ENCODE measurements at places on chromosomes 16 and 17. TPM values are rescaled to one million over a fixed set of nuclear protein-coding genes. Genes with fewer than 3 reads are reported as not detected.

RAB37 gene
- total RNA-seq = not detected

TP53TG3B gene
- total RNA-seq = not detected

GRCh38 chr17:68566442-68566738 is 34.8 kb downstream of the FAM20A start:
- H3K27ac ChIP-seq = no peak overlapping the region
- no peak for DNase-seq
- H3K36me3 ChIP-seq = no peaks in the 10 kb centered on the region
- no peaks in the 10 kb centered on the region for H3K4me1 ChIP-seq
- no peak overlapping the region for H3K4me3 ChIP-seq

DNA sequence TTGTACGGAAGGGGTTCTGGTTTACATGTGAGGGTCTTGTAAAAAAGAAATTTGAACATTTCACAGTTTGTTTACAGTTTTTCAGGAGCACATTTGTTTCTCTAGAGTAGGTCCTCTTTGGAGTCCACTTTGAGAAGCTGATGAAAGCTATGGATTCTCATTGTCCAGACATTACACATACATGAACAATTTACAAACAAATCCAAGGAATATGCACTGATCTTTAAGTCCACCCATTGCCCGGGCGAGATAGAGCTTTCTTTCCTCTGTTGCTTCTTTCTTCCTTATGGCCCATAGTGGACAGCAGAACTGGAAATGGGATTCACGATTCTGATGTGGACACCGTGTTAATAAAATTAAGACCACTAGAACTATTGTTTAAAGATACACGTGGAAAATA is 1.9 kb downstream of the DCAF7 start:
- no peaks in the 10 kb centered on the region for H3K27me3 ChIP-seq
- peak overlapping the region; percentile 95 for H3K4me3 ChIP-seq
- peaks cover 37% of the 10 kb centered on the region for H3K4me1 ChIP-seq

GRCh38 chr16:7443648-7444365 is 111.2 kb downstream of the RBFOX1 start:
- H3K36me3 ChIP-seq = no peaks in the 10 kb centered on the region
- H3K27ac ChIP-seq = no peak overlapping the region
- no peak overlapping the region for H3K4me3 ChIP-seq
- no peaks in the 10 kb centered on the region for H3K4me1 ChIP-seq

GRCh38 chr16:79869304-79870015 is 268.9 kb upstream of the MAF start:
- DNase-seq = no peak
- no peak overlapping the region for H3K27ac ChIP-seq
- no peaks in the 10 kb centered on the region for H3K4me1 ChIP-seq
- H3K27me3 ChIP-seq = peaks cover 2% of the 10 kb centered on the region
- H3K4me3 ChIP-seq = no peak overlapping the region

GRCh38 chr17:36553459-36553858 is 8.7 kb downstream of the GGNBP2 start:
- H3K4me3 ChIP-seq = no peak overlapping the region
- no peak for DNase-seq
- peak overlapping the region; percentile 13 for H3K27ac ChIP-seq
- no peaks in the 10 kb centered on the region for H3K27me3 ChIP-seq
- peaks cover 30% of the 10 kb centered on the region for H3K4me1 ChIP-seq
- peaks cover 28% of the 10 kb centered on the region for H3K36me3 ChIP-seq

KRT39 gene
- not detected for total RNA-seq

COL1A1 gene
- total RNA-seq = 28,023 TPM

DNA sequence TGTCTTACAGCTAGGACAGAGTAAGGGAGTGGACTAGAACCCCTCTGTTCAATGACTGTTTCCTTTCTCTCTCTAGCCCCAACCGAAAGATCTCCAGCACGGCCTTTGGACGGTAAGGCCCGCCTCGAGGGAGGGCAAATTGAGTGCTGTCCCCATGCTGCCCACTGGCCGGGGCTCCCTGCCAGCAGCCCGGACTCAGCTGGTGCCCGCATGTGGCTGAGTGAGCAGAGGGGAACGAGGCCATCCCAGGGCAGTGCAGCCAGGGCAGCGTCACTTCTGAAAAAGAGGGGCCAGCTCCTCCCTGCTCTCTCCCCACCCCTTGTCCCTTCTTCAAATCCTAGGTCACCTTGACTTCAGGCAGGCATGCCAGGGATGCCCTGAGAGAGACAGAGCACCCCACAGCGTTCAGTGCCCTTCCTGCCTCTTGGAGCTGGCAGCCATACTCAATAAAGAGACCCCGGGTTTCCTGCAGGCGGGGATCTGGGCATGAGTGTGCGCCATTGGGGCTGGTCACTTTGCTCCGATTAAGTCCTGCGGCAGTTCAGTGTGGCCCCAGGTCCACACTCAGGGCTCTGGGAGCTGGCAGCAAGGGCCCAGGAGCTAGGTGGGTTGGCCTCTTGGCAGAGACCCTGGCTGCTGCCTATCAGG is 130.9 kb downstream of the RAB11FIP4 start:
- no peaks in the 10 kb centered on the region for H3K36me3 ChIP-seq
- H3K4me1 ChIP-seq = no peaks in the 10 kb centered on the region
- DNase-seq = no peak
- H3K4me3 ChIP-seq = no peak overlapping the region
- H3K27me3 ChIP-seq = peaks cover 3% of the 10 kb centered on the region

ADGRG1 gene
- 4.6 TPM for total RNA-seq

ZNF48 gene
- total RNA-seq = 13.2 TPM

GRCh38 chr17:10149573-10150399 is 48.6 kb downstream of the GAS7 start:
- H3K4me1 ChIP-seq = peaks cover 6% of the 10 kb centered on the region
- no peak overlapping the region for H3K4me3 ChIP-seq
- H3K27ac ChIP-seq = no peak overlapping the region
- no peaks in the 10 kb centered on the region for H3K36me3 ChIP-seq
- peaks cover 3% of the 10 kb centered on the region for H3K27me3 ChIP-seq

DNA sequence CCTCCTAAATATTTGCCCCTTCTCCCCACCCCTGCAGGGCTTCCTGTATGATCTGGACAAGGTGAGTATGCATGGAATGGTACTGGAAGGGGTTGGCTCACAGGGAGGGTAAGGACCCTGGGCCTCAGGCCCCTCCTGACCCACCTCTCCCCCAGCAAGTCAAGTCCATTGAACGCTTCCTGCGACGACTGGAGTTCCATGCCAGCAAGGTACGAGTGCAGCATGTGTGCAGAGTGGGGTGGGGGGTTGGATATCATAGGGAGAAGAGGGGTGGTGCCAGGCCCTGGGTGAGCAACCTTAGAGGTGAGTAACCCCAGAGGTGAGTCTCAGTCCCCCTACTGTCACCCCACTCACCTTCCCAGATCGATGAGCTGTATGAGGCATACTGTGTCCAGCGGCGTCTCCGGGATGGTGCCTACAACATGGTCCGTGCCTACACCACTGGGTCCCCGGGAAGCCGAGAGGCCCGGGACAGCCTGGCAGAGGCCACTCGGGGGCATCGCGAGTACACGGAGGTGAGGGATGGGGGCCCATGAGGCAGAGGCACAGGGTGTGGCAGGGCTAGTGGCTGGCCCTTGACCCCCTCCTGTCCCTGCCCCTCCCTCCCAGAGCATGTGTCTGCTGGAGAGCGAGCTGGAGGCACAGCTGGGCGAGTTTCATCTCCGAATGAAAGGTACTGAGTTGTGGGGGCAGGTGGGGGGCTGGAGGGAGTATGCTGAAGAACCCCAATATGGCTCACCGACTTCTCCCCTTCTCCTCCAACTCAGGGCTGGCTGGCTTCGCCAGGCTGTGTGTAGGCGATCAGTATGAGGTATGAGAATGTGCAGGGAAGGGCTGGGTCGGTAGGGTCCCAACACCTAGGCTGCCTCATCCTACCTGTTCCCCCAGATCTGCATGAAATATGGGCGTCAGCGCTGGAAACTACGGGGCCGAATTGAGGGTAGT is 11.3 kb downstream of the RIPOR1 start:
- DNase-seq = peak; percentile 76
- H3K4me1 ChIP-seq = peaks cover 49% of the 10 kb centered on the region
- H3K27me3 ChIP-seq = no peaks in the 10 kb centered on the region
- H3K27ac ChIP-seq = no peak overlapping the region
- H3K4me3 ChIP-seq = no peak overlapping the region

DNA sequence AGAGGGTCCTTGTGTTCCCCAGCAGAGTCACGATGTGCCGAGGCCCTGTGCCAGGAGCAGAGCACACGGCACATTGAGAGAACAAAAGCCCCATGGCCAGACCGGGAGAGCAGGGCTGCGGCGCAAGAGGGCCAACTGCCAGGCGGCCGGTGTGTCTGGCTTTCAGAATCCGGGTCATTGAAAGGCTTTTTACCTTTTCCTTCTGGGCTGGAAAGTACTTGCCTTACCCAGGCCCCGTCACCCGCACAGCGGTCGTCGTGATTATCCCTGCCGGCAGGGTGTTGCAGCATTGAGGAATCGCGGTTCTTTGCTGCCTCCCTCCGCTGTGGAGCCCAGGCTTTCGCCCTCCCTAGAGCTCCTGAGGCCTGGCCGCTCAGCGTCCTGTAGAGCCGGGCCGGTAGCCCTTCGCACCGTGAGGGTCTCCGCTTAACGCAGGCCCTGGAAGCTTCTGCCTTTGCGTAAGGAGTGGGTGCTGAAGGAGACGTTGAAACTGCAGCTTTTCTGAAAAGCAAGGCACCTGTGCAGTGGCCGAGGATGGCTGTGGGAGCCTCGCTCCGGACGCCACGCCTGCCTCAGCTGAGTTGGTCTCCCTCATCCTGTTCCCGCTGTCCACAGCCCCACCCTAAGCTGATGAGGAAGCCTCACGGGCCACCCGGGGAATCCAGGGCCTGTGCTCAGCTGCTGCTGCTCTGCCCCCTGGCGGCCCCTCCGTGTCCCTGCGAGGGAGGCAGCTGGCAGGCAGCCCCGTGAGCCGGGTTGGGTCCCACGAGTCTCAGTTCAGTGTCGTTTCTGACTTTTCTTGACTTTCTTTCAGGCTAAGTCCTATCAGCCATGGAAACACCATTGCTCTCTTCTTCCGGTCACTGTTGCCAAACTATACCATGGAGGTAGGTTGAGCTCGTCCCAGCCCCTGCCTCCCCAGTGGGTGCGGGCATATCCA is 8.6 kb upstream of the MC1R start:
- peak; percentile 92 for DNase-seq
- peaks cover 3% of the 10 kb centered on the region for H3K4me1 ChIP-seq
- no peak overlapping the region for H3K4me3 ChIP-seq
- H3K36me3 ChIP-seq = peaks cover 30% of the 10 kb centered on the region

DNA sequence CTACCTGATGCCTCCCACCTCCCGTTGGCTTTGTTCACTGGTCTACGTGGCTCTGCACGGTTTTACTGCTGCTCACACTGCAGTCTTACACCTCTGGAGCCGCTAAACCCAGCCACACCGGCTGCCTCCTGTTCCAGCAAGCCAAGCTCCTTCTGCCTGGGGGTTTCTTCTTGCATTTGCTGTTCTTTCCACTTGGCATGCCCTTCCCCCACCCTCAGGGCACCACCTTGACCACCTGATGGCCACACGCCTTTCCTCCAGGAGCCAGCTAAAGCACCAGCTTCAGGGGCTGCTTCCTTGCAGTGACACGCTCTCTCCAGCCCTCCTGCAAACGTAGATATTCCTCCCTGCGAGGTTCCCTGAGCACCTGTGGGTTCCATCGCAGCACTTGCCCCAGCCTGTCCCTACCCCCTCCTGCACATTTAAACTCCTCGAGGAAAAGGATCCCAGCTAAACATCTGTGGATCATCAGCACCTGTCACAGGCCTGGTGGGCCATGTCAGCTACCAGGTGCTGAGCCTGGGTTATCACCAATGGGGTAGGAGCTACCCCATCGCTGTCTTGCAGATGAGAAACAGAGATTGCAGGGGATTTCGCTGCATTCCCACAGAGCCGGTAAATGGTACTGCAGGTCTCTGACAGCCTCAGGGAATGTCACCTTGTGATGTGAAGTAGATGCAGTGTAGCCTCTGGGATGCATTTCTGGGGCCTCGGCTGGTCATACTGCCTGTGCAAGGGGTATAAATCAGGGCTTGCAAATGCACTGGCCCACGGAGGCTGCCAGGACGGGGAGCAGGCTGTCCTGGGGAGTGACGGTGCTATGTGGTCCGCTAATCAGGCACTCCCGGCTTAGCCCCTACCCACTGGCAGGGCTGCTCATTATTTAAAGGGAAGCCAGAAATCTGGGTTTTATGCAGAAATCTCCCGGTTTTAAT is 285.2 kb downstream of the CPPED1 start:
- no peak overlapping the region for H3K4me3 ChIP-seq
- H3K36me3 ChIP-seq = no peaks in the 10 kb centered on the region
- DNase-seq = no peak
- no peaks in the 10 kb centered on the region for H3K27me3 ChIP-seq
- H3K27ac ChIP-seq = no peak overlapping the region

DNA sequence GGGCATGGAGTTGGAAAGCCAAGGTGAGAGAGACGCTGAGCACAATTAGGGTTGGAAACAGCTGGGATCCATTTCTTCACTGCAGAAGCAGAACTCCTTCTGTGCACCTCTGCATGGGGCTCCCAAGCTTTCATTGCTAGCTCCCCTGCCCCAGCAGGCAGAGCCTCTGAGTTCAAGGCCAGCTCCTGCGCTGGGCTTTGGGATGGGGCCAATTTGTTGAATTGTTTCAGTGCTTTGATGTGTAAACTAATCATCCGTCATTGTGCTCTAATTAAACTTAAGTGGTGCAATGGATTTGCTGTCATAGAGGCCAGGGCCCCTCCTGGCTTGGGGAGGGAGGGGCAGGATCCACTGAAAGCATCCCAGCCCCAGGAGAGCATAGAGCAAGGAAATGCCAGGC is 13.5 kb upstream of the LYRM9 start:
- no peak for DNase-seq
- H3K36me3 ChIP-seq = no peaks in the 10 kb centered on the region
- H3K27me3 ChIP-seq = peaks cover 18% of the 10 kb centered on the region
- no peak overlapping the region for H3K27ac ChIP-seq

- H3K27me3 ChIP-seq = no peaks in the 10 kb centered on the region
- no peak overlapping the region for H3K27ac ChIP-seq
- no peaks in the 10 kb centered on the region for H3K36me3 ChIP-seq
- no peaks in the 10 kb centered on the region for H3K4me1 ChIP-seq
- DNase-seq = no peak
- no peak overlapping the region for H3K4me3 ChIP-seq
Observed at GRCh38 chr16:13307255-13307654, 405.9 kb downstream of the SHISA9 start.

MYH8 gene
- total RNA-seq = not detected

SLFN11 gene
- 23.8 TPM for total RNA-seq

All from osteocyte (in vitro differentiated cells).